Kidney (tissue), 22 donors: ENCODE measurements at places on chromosomes 7 and 10. TPM values are rescaled to one million over a fixed set of nuclear protein-coding genes. Genes with fewer than 3 reads are reported as not detected.
A peak's percentile ranks its signal among the peaks of the same experiment; 100 is the strongest.

- peak; percentile 18 for DNase-seq
- peak overlapping the region; percentile 29 for H3K27ac ChIP-seq
- H3K27me3 ChIP-seq = no peaks in the 10 kb centered on the region
Observed at GRCh38 chr7:133770863-133771492, 356.2 kb upstream of the LRGUK start.

DNA sequence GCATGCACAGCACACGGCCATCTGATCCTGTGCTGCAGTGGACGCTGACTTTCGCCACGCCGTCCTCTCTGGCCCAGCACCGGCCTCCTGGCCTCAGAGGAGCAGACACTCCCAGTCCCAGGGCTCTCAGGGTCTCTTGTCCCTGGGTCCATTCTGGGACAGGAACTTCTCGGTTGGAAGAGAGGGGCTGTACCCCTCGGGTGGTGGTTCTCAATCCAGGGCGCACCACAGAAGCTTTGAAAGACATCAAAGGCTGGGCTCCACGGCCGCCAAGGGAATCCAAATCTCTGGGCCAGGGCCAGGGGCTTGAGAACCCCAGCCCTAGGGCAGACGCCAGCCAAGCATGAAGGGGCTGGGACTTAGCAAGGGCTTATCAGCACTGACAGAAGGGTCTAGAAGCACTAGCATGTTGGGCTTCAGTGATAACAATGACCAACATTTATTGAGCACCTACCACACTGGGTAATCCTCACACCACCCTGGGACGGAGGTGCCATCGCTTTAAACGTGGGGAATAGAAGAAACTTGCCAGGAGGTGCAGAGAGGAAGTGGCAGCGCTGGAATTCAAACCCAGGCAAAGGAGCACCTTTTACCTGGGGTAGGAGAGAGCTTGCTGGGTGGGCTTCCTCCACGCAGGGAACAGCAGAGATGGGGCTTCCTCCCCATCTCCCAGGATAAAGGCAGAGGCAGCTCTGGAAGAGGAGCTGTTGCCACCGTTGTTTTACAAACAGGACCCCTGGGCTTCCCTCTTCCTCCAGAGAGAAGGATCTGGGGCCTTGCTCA, 1.8 kb upstream of the PYROXD2 start:
- H3K27ac ChIP-seq = no peak overlapping the region
- H3K4me1 ChIP-seq = peaks cover 11% of the 10 kb centered on the region
- H3K4me3 ChIP-seq = no peak overlapping the region
- H3K36me3 ChIP-seq = peaks cover 9% of the 10 kb centered on the region

GRCh38 chr10:116272440-116273283, at the start of gene GFRA1:
GFRA1 (minus strand) TSS chr10:116273206; CDS start chr10:116272029, 1,177 bp downstream.
- H3K27ac ChIP-seq = peak within 1 kb of the TSS; percentile 30
- peaks cover 3% of the 10 kb centered on the region for H3K27me3 ChIP-seq
- H3K4me3 ChIP-seq = peak within 1 kb of the TSS; percentile 44
- peak; percentile 85 for DNase-seq
- H3K36me3 ChIP-seq = no peaks in the 10 kb centered on the region

DNA sequence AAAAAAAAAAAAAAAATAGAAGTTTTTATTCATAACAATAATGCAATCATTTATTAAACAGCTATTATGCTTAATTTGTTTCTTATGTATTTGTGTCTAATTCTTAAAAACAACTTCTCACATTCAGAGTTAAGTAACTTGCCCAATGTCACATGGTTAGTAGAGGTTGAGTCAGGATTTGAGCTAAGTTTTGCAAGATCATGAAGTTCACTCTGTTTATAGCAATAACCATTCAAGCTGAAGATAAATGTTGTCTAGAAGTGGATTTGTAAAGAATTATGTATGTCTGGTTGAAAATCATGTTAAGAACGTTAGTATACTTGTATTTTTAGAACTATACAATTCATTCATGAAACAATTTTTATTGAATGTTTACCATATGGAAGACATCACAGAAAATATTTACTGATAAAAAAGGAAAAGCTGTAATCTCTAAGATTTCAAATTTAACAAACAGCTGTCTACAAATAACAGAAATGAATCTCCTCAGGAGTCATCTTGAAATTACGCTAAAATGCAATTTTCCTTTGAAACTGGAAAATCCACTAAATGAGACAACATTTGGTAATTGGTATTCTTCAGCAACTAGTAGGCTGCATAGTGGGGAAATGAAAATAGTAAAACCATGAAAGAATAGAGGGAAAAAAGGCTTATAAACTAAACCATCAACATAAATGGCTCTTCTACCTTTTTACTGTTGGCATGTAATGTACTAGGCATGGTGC, 70.5 kb upstream of the AHR start:
- no peaks in the 10 kb centered on the region for H3K4me1 ChIP-seq
- H3K27me3 ChIP-seq = no peaks in the 10 kb centered on the region
- H3K27ac ChIP-seq = no peak overlapping the region
- H3K4me3 ChIP-seq = no peak overlapping the region

The IFIT1 gene
- total RNA-seq = 16.9 TPM

GRCh38 chr7:11714676-11715075, 117.3 kb downstream of the THSD7A start:
- no peaks in the 10 kb centered on the region for H3K27me3 ChIP-seq
- H3K36me3 ChIP-seq = no peaks in the 10 kb centered on the region
- no peak for DNase-seq
- no peaks in the 10 kb centered on the region for H3K4me1 ChIP-seq

DNA sequence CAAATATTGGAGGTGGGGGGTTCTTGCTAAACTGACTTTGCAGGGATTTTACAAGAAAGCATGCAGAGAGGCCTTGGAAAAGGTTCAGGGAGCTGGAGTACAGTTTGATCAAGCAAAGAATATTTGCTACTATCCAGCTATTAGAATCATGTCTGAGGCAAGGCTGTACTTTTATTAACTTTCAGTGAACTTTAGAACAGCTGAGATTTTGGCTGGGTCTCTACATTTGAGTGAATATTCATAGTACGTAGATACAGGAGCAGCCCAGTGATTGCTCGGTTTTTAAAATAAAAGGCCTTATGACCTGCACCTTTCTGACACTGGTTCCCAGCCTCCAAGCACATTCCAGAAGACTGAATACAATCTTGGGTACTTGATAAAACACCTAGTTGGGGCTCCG, 496.8 kb upstream of the AKR1E2 start:
- no peak for DNase-seq
- H3K27ac ChIP-seq = no peak overlapping the region
- no peaks in the 10 kb centered on the region for H3K27me3 ChIP-seq
- H3K4me3 ChIP-seq = no peak overlapping the region
- H3K4me1 ChIP-seq = no peaks in the 10 kb centered on the region
- no peaks in the 10 kb centered on the region for H3K36me3 ChIP-seq

GRCh38 chr7:117807676-117808075, 65.6 kb downstream of the CTTNBP2 start:
- H3K4me1 ChIP-seq = peaks cover 5% of the 10 kb centered on the region
- no peak overlapping the region for H3K4me3 ChIP-seq
- no peaks in the 10 kb centered on the region for H3K27me3 ChIP-seq
- no peak overlapping the region for H3K27ac ChIP-seq

DNA sequence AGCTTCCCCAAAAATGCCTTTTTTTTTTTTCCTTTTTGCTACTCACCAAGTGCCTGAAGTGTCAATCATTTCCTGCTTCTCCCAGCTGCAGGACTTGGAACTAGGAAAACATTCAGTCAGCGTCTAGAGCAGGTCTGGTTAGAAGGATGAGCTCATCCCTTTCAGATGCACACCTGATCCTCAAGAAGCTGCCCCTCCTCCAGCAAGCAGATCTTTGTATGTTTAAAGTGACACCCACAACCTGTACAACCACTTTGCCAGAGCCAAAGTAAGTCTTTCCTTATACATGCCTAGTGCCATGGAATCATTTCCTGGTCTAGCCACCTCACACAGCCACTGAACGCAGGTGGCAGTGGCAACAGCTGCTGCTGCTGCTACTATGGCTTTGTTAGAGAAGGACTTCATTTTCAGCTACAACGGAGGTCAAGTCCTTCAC, 10.4 kb upstream of the USP54 start:
- H3K27me3 ChIP-seq = no peaks in the 10 kb centered on the region
- H3K4me3 ChIP-seq = no peak overlapping the region
- DNase-seq = peak; percentile 51
- H3K36me3 ChIP-seq = no peaks in the 10 kb centered on the region

DNA sequence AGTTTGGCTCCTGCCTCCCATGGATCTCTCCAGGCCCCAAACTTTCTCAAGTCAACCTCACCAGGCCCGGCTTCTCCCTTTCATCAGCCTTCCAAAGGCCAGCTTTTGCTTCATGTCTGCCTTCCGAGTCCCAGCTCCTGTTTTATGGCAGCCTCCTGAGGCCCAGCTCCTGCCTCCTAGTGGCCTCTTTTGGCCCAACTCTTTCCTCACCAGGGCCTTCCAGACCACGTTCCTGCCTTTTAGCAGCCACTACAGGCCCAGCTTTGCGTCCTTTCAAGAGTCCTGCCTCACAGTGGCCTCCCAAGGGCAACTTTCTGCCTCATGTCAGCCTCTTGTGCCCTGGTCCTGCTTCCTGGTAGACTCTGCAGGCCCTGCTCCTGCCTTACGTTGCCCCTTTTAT, 15.3 kb upstream of the TMEM248 start:
- no peaks in the 10 kb centered on the region for H3K36me3 ChIP-seq
- no peak overlapping the region for H3K27ac ChIP-seq
- no peak overlapping the region for H3K4me3 ChIP-seq
- DNase-seq = no peak

- H3K27ac ChIP-seq = no peak overlapping the region
- no peaks in the 10 kb centered on the region for H3K4me1 ChIP-seq
- H3K4me3 ChIP-seq = no peak overlapping the region
Observed at GRCh38 chr7:104124469-104124868, 83.3 kb downstream of the ORC5 start.

- no peaks in the 10 kb centered on the region for H3K4me1 ChIP-seq
- DNase-seq = no peak
- no peak overlapping the region for H3K27ac ChIP-seq
- H3K4me3 ChIP-seq = no peak overlapping the region
- H3K36me3 ChIP-seq = no peaks in the 10 kb centered on the region
- H3K27me3 ChIP-seq = no peaks in the 10 kb centered on the region
Observed at GRCh38 chr7:23016345-23017253, 2.7 kb upstream of the HYCC1 start.

GRCh38 chr7:72098807-72099580, 313.1 kb downstream of the CALN1 start:
- no peak overlapping the region for H3K27ac ChIP-seq
- no peak overlapping the region for H3K4me3 ChIP-seq
- DNase-seq = no peak
- no peaks in the 10 kb centered on the region for H3K36me3 ChIP-seq
- H3K4me1 ChIP-seq = no peaks in the 10 kb centered on the region
- H3K27me3 ChIP-seq = no peaks in the 10 kb centered on the region

The IKZF5 gene
- 17.1 TPM for total RNA-seq

- H3K4me3 ChIP-seq = no peak overlapping the region
- no peaks in the 10 kb centered on the region for H3K27me3 ChIP-seq
- no peak overlapping the region for H3K27ac ChIP-seq
- H3K36me3 ChIP-seq = no peaks in the 10 kb centered on the region
- DNase-seq = no peak
Observed at GRCh38 chr10:49139846-49140195, 6.0 kb upstream of the FAM170B start.

The ZNF503 gene
- total RNA-seq = 34.7 TPM

The FGL2 gene
- total RNA-seq = 96.9 TPM

The OR9A2 gene
- total RNA-seq = not detected

- H3K27me3 ChIP-seq = no peaks in the 10 kb centered on the region
- H3K4me3 ChIP-seq = no peak overlapping the region
- no peak for DNase-seq
Observed at GRCh38 chr7:66379542-66380160, 174.5 kb downstream of the TPST1 start.
